ENCODE measurements at places on chromosomes 2 and 18.

DNA sequence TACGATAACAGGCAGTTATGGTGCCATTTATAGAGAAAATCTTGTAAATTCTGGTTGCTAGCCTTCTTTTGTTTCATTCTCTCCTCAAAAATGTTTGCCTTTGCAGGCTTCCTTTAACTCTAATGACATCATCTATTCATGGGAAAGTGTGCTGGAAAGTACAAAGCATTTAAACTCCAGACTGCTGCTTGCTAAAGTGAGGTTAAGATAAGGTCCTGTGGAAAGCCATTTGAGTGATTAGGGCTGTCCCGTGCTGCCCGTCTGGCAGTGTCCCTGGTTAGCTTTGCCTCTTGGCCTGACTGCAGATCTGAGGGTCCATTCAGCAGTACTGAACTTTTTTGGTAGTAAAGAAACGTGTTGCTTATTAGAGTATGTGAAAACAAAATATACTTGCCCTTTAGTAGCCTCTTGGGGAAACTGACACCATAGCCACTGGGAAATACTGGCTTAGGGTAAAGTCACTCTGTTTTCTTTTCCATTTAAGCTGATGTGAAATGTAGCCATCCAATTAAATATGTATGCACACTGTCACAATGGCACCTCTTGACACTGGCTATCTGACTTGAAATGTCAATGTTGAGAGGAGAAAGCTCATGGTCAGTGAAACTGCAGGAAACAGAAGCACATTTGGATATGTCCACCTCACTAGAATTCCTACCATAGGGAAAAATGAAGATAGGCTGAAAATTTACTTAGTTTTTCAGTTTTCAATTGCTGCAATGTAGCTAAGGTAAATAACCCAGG is 321.5 kb downstream of the SLC8A1 start:
- DNase-seq, result no peak

DNA sequence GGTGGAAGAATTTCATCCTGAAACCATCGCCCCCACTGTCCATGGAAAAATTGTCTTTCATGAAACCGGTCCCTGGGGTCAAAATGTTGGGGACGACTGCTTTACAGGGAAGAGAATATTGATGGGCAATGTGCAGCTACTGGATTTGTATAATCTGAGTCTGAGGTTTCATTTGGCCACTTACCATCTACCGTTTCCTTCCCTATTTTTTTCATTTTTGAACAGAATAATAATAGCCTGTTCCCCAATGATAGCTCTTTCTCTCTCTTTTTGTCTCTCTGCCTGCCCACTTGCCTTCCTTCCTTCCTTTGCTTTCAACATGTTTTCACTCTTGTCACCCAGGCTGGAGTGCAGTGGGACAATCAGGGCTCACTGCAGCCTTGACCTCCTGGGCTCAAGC is 78.3 kb upstream of the TLK1 start:
- DNase-seq, result no peak

DNA sequence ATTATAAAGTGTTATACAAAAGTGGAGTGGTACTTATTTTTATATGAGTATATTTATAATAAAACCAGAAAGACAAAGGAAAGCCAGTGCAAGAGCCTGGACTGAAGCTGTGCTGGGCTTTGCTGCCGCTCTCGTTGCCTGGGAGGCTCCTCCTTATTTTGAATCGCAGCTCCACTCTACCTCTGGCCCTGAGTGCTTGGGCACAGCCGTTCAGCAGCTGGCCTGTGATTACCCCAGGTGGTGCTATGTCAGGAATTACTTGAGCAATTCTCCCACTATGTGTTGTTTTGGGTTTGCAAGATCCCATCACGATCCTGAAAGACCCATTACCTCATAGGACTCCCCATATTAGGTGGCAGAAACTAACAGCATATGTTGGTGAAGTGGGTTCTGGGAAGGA is 53.0 kb upstream of the LCLAT1 start:
- DNase-seq, result no peak

DNA sequence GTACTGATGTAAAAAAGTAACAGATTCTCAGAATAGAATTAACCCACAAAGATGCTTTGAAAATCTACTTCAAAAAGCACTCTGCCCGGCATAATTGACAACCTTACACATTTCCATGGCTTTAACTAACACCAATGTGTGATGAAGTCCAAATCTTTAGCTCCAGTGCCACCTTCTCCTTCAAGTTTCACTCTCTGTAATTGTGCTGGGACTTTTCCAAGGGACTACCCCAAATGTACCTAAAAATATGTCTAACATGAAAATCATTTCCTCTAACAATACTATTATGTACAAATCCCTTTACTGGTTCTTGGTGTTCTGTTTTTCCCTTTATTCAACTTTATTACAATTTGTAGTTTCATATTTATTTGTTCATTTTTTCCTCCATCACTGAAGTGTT is 20.6 kb upstream of the UBE2E3 start:
- no peak for DNase-seq

GRCh38 chr2:154402213-154402612 is 296.3 kb upstream of the KCNJ3 start:
- DNase-seq, result peak; percentile 13

GRCh38 chr18:78632111-78632541 is 347.5 kb upstream of the SALL3 start:
- peak; percentile 17 for DNase-seq

- DNase-seq, result no peak
Measured at GRCh38 chr2:59249441-59250306, 1008.5 kb upstream of the FANCL start.

DNA sequence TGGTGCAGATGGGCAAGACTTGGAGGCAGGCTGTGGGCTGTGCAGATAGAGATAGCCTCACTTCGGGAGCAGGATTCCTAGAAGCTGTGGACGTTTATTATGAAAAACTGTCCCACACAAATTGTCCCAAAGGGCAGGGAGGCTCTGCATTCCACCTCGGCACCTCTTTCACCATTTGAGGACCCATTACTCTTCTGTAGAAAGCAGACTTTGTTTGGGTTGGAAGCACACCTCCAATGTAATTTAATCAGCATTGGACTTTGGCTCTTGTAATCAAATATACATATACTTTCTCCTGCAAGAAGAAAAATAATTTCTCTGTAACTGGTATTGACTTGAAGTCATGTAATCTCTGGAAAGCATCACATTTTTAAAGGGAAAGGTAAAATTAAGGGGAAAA is 8.5 kb downstream of the ONECUT2 start:
- no peak for DNase-seq

DNA sequence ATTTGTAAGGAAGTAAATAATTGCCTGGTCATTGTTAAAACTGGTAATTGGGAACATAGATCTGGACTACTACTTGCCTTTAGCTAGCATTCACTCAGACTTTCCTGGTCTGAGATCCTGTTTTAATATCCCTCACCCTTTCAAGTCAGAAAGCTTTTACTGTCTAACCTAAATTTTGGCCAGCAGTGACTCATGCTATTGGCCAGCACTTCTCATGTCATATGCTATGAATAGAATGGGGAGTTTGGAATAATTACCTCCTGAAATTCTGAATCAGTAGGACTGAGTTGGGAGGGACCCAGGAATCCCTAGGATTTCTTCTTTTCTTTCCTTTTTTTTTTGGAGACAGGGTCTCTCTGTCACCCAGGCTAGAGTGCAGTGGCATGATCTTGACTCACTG is 19.3 kb downstream of the STK36 start:
- no peak for DNase-seq

GRCh38 chr2:200625282-200625681 is 39.5 kb downstream of the AOX1 start:
- DNase-seq, result no peak

- no peak for DNase-seq
Measured at GRCh38 chr2:100895402-100895801, 75.5 kb downstream of the NPAS2 start.

DNA sequence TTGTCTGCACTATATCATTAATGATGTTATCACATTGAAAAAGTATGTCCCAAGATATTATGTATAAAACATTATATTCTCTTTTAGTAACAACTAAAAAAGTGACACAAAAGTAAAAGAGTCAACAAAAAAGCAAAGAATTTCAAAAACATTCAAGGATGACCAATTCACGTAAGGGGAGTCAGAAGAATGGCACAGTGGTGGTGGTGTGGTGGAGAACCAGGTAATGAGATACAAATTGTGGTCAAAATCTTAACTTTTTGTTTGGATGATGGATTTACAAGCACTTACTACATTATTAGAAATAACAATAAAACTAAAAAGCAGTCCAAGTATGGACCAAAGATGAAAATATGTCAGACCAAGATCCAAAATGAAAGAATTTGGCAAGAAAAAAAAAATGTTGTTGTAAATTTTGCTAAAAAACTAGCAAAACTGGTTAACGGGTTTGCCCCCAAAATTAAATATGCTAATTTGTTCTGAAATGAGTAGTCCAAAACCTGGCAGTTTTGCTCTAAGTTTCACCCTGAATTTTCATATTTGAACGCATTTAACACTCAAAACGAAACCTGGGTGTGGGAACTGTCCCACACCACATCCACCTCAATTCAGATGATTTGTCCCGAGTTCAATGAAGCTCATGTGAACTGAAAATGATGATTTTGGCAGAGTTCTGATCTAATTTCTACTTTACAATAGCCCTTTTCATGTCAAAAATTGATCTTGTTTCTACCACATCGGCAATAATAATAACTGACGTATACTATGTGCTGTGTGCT is 135.8 kb downstream of the IKZF2 start:
- no peak for DNase-seq

GRCh38 chr2:128727404-128727803 is 408.7 kb upstream of the HS6ST1 start:
- no peak for DNase-seq

DNA sequence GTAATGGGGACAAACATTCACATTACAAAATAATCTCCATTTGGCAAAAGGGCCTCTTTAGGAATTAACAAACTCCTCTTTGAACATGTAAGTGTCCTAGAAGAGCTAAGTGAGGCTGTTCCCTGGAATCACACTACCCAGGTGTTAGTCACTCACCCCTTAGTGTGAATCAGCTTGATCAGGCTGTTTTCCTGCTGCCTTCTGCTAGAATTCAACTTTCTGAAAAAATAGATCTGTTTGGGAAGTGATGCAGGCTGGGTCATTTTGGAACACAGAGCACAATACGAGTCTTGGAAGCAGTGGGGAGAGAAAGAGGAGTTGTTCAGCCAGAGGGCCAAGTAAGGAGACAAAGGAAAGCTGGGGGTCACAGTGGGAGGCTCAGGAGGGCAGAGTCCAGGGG is 40.0 kb downstream of the TTC32 start:
- peak; percentile 35 for DNase-seq

DNA sequence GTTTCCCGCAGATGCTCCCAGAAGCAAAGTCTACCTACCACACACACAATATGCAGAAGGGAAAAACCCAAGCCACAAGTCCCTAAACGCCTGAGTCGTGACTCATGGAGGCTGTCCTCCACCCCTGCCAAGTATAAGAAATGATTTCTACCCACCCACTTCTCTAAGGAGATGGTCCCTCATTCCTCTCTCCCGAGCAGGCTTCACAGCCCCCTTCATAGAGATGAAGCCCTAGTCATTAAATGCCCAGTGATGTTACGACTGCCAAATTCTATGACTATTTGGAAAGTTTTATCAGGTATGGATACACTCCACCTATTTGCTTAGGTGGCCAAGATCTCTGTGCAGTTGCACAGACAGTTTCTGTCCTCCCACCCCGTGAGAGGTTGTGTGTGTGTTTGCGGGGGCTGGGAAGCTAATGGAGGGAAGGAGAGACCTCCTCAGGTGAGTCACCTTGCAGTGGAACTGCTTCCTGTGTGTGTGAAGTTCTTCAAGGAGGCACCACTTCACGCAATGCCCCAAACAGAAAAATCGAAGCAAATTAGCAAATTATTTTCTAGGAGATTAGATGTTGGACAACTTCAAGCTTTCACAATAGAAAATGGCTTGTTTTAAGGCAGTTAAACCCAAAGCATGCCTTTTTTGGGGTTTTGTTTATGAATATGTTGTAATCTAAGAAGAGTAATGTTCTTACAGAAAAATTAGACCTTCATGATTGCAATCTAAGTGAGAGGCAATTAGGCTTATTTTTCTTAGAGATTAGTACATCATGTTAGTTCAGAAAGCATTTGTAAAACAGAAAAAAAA is 175.2 kb downstream of the TGIF1 start:
- DNase-seq, result peak; percentile 97

GRCh38 chr2:174066871-174067270 is 101.7 kb upstream of the SP3 start:
- no peak for DNase-seq

DNA sequence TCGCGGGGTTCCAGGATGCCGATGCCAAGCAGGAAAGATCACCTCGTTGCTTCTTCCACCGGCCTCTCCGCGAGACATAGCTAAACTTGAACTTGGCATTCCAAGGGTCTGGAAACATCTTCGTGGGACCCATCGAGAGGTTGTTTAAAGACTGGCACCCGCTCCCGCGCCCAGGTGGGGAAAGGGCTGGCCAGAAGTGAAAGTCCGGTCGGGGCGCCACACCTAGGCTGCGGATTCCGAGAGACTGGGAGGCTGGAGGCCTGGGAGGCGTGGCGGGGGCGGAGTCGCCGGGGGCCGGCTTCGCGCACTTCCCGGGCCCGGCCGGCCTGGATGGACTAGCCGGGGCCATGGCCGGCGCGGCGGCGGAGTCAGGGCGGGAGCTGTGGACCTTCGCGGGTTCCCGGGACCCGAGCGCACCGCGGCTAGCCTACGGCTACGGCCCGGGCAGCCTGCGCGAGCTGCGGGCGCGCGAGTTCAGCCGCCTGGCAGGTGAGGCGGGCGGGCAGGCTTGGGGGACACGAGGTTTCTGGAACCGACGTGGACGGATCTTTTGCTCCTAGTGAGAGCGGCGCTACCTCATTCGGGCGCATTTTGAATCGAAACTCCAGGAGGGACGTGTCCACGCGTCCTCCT is at the start of gene MOCOS:
Gene MOCOS, plus strand, starts transcription at position 305 of the 633 bp plus-strand sequence. Its CDS starts 43 bp downstream, at position 348.
- peak; percentile 24 for DNase-seq

- no peak for DNase-seq
Measured at GRCh38 chr18:49835405-49835804, 22.1 kb upstream of the ACAA2 start.

DNA sequence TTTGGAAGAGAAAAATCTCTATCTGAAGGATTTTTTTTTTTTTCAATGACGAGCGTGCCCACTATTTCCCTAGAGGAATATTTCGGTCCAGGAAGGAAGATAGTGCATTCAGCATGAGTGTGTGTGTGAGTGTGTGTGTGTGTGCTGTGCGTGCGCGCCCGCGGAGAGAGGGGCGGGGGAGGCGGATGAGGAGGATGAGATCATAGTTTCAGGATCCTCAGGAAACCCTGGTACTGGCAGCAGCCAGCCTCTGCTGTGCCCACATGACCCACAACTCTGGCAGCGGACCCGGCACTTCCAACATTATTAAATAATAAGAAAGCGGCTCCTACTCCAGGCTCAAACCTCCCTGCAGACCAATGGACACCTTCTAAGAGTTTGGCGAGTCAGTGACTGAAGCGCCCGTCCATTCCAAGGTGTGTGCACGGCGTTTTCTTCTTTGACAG is 217.0 kb upstream of the DTNA start:
- DNase-seq, result peak; percentile 53

- peak; percentile 65 for DNase-seq
Measured at GRCh38 chr2:71563872-71564271, 110.5 kb downstream of the DYSF start.

Measured in RCC 7860 (cell line).